Osteoblast (primary cell): ENCODE measurements at places on chromosomes 1 and 21.
A peak's percentile ranks its signal among the peaks of the same experiment; 100 is the strongest.

GRCh38 chr1:204568576-204569315 lies 52.5 kb downstream of the MDM4 start:
- no peak for DNase-seq

DNA sequence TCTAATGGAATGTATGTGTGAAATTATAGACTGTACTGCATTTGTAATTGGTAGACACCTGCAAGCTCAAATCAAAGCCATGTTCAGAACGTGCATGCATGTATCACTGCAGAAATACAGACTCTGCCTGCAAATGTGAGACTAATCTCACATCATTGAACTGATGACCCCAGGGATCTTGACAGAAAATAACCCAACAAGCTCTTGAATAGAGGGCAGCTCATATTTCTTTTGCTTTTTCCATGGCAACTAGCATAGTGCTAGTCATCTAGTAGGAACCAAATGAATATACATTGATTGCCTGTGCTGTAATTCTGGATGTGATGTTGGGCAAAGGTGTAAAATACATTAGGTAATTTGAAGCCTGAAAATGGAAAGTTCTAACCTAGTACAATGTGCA lies 62.4 kb downstream of the PTPRC start:
- DNase-seq = no peak

- DNase-seq = no peak
These were observed 491.1 kb upstream of the LRRC7 start for GRCh38 chr1:69076631-69077030.

DNA sequence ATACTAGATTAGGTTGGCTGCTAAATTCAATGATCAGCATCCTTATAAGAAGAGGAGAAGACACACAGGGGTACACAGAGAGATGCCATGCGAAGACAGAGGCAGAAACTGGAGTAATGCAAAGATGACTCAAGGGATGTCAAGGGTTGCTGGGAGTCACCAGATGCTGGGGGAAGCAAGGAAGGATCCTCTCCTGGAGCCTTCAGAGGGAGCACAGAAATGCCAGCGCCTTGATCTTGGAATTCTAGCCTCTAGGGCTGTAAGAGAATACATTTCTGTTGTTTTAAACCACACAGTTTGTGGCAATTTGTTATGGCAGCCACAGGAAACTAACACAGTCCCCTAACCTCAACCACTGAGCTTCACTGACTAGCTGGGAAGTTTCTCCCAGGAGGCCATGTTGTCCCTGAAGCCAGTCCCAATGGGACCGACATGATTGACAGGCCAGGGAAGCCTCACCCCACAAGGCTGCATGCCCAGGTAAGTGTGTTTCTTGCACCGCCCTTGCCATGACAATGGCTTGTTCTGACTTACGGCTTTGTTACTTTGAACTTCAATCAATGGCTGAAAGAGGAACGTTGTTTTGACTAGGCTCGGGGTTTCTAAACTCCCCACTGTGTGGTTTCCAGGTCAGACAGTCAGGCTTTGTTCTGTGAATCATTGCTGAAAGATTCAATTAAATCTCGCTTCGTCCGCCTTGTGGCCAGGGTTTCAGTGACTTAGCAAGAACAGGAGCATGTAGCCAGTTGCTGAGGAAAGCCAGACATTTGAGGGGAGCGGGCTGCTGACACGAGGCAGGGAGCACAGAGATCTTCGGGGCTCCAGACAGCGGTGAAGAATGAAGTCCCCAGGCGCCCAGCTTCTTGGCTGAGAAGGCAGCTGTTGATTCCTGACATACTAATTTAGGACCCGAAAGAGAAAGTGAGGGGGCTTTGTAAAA lies 62.3 kb downstream of the RUNX1 start:
- peak; percentile 66 for DNase-seq

DNA sequence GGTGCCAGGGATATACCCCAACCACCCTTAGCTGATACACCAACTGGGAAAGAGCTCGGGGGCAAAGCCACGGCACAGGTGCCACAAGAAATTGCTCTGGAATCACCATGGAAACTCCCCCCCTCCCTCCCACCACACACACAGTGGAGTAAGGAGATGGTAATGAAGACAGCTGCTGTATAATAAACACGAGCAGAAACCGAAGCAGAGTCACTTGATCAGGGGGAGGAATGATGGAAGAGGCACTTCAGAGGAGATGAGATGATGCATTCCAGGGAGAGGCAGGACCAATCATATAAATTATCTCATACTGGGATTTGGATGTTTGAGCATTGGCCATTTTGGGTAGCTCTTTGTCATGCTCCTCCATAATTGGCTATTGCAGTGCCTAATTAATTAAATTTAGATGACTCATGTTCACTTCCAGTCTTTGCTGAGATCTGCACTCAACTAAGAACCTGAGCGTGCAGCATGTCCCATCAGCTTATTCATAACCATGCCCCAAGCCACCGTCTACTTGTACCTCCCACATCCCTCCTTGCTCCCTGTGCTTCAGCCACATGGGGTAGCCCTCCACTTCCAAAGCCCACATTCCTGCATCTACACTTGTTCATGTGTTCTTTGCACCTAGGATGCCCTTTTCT lies 189.5 kb downstream of the ZSCAN20 start:
- DNase-seq = no peak

GRCh38 chr1:239835946-239836440 lies 255.7 kb upstream of the FMN2 start:
- DNase-seq = no peak

DNA sequence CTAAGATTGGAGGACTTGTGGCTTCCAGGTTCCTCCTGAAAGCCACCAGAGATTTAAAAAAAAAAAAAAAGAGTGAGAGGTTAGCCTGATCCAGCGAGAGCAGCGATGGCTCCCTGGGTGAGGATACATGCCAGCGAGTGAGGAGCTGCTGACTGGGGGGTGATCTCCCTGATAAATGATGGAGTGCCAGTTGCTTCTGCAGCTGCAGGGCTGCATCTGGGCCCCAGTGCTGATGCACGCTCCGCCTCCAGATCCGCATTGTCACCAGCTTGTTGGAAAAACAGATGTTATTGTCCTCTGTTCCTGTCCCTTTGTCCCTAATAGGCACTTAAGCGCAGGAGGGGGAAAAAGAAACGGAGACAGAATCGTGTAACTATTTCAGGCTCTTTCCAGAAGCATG lies 28.6 kb downstream of the UBIAD1 start:
- DNase-seq = peak; percentile 25

DNA sequence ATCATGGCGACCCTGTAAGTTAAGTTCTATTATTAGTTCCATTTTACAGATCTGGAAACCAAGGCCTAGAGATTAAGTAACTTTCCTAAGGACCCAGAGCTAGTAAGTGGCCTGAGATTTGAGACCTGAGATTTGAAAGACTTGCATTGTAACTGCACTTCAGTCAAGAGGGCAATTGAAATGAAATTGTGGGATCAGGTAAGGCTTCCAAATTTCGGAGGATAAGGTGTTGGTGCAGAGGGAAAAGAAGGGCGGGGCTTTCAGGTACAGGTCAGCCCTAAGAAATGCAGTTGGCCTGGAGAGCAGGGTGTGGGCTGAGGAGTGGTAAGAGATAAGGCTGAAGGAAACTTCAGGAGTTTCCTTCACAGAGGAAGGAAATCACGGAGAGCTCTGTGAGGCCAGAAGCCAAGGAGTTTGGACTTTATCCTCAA lies 51.1 kb downstream of the SLC16A1 start:
- DNase-seq = no peak

DNA sequence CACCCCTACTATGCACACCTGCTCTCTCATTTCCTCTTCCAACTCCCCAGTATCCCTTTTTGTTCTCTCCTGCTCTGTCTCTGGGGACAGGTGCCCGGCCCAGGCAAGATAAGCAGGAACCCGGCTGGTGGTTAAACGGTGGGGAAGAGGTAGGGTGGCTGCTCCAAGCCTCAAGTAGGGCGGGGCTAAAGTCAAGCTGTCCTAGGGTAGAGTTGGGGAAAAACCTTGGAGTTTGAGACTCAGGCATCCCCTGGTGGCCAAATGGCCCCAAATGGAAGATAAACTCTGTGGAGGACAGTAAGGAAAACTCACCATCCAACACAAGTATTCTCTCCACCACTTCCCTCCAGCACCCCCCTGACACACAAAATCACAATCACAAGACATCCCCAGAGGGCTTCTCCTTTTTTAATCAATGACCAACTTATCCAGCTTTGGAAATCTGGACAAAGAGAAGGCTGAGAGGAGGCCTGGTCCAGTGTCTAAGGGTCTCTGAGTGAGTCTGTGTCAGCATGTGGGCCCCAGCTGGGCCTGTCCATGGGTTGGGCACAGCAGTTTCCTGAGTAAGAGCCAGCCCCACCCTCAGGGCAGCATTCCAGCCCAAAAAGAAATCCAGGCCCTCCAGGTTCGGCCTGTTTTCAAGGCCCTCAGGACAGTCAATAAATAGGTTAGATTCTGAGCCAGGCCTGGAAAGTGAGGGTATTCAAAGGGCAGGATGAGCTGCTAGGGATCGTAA lies 9.8 kb downstream of the POMGNT1 start:
- DNase-seq = peak; percentile 72

DNA sequence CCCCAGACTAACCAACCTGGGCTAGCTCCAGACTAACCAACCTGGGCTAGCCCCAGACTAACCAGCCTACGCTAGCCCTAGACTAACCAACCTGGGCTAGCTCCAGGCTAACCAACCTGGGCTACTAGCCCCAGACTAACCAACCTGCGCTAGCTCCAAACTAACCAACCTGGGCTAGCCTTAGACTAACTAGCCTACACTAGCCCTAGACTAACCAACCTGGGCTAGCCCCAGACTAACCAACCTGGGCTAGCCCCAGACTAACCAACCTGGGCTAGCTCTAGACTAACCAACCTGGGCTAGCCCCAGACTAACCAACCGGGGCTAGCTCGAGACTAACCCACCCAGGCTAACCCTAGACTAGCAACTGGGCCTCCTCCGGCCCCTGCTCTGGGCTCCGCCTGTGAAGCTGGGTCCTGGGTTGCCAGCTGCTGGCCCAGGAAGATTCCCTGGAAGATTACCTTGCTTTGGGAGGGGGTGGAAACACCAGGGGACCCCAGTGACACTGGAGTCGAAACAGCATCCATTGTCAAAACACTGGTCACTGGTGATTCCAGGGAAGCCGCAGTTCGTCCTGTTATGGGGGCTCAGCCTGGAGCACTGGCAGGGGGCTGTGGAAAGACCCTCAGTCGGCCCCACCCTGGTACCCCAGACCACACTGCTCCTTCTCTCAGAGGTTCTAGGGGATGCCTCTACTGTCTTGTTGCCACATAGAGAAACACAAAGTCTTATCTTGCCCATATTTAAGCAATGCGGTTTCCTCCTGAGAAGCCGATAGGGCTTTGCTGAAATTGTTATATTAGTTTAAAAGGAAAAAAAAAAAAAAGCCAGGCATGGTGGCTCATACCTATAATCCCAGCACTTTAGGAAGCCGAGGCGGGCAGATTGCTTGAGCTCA lies 1.1 kb downstream of the TFF2 start:
- DNase-seq = no peak

DNA sequence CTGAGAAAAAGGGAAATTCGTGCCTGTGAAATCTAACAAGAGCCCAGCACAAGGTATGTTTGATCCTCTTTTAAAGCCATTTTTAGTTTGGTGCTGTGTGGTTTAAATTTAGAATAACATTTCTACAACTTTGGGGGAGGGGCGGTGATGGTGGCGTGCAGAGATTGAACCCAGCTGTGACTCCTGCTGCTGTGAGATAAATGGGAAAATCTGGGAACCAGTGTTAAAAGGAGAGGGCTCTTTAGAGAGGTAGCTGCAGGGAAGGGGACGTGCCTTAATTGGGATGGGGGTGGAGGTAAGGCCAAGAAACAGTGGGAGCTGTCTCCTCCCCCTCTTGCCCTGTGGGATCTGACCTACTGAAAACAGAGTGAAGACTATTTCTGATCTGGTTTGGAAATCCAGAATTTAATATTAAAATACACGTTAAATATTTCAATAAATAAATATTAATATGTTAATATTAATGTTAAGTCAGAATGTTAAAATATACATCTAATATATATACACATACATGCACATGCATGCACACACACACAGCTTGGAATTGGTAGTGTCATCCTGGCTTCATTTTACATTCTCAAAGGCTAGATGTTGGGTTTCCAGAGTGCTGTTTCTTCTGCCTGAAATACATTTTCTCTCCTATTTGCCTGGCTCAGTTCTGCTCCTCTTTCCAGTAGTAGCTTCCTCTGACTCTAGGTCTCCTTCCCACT lies 30.1 kb upstream of the DNAJC6 start:
- no peak for DNase-seq

GRCh38 chr1:99149952-99150351 lies 114.3 kb upstream of the PLPPR4 start:
- no peak for DNase-seq

- DNase-seq = peak; percentile 90
These were observed 36.5 kb downstream of the EPHB2 start for GRCh38 chr1:22747021-22747734.

DNA sequence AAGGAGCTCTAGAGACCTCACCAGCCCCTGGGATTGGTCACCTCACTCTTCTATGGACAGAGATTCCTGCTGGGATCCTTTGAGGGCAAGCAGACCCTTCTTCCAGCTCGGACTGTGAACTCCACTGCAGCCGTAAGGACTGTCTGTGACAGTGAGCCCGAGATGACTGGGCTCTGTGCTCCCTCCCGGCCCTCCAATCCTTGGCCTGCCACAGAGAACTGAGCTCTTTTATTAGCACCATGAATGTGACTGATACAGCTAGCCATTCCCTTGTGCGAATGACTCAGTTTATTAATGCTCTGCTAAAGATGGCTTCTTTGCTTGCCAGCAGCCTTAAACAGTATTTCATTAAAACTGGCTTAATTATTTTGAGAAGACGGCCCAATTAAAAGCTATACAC lies 194.6 kb upstream of the LMO4 start:
- peak; percentile 90 for DNase-seq

DNA sequence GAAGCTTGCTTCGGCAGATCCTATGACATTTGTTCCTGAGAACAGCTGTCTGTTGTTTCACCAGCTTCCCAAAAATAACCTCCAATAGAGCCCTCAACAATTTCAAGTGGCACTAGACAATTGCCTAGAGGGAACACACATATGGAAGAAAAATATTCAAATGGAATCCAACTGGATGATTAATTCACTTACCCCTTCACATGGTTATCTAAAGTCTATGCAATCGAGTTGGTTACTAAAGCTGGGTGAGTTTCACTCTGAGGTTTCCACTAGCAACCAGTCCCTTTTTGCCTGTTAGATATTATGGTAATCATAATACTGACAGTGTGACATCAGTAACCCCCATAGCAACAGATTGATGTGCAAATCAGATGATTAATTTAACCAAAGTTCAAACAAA lies at the start of gene LEMD1:
LEMD1 (minus strand) TSS at position 259 of the 400 bp plus-strand sequence. CDS start 1,520 bp downstream, outside the sequence.
- no peak for DNase-seq

GRCh38 chr1:193264313-193265065 lies 78.1 kb upstream of the B3GALT2 start:
- DNase-seq = no peak

GRCh38 chr21:31394309-31394708 lies 50.2 kb upstream of the TIAM1 start:
- no peak for DNase-seq
